NT2/D1 (cell line): ENCODE measurements at places on chromosomes 2 and 18.

DNA sequence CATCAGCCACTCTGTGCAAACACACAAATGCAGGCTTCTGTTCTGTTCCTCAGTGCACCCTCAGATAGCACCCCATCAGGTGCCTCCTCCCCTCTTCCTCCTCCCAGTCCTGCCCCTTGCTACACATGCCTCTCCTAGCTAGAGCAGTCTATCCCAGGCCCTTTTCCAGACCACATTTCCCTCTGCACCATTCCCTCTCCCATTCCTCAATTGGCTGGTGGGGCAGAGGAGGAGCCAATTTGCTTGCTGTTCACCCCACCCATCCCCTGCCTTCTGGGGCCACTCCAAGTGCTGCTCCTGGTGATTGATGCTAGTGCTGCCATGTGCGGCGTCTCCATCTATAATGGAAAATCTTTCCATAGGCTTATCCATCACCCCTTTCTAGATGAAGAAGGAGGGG lies 5.4 kb downstream of the CFAP65 start:
- no peak for DNase-seq

DNA sequence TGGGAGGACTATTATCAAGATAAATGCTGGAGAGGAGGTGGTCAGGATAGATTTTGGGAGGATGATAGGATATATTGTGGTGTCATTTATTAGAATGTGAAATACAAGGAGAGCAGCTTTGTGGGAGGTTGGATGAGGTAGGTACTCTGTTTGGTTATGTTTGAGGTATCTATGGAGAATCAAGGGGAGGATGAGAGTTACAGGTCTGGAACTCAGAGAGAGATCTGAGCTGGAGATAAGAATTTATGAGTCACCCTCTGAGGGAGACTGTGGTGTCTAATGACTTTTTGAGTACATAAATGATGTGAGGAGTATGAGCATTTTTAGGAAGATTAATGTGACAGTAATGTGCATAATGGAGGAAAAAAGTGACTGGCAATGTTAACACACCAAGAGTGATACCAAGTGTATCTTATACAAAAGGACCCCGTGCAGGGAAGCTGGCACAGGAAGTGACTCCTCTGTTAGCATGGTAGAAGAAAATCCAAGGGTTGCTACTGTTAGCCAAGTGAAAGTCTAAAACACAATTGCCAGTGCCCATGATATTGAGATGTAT lies 48.2 kb downstream of the CRIM1 start:
- no peak for DNase-seq

- DNase-seq: no peak
These were observed 16.4 kb downstream of the WDR35 start for GRCh38 chr2:19973466-19973865.

DNA sequence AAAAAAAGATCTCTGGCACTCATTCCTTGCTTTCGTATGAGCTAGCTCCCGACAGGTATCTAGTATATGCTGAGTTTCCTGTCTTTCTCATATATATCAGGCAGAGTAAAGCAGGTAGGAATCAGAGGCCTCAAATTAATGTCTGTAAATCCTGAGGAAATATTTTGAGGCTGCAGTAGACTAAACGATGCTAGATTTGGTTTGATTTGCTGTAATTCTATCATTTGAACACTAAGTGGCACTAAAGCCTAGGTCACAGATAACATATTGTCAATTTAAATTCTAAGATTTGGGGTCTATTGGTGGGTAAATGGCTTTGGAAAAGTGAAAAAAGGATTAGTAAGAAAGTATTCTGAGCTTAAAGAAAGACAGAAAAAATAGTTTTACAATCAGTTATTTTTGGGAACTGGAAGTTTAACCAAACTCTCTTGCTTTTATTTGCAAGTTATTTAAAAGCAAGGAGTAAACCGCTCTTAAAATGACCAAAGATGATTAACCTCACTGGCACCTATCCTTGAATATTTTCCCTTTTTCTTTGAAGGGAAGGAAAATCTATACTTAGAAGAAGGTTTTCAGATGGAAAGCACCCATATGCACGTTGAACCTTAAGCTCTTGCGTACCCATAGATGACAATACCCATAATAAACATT lies 37.6 kb upstream of the SLC4A10 start:
- peak; percentile 8 for DNase-seq

- no peak for DNase-seq
These were observed 1.5 kb downstream of the GRHL1 start for GRCh38 chr2:9952856-9953503.

- DNase-seq: no peak
These were observed 6.8 kb downstream of the COPS9 start for GRCh38 chr2:240129311-240129710.

GRCh38 chr2:90069290-90069894 lies 1377.9 kb downstream of the RPIA start:
- DNase-seq: peak; percentile 51

- DNase-seq: no peak
These were observed 137.9 kb upstream of the PID1 start for GRCh38 chr2:229408962-229409361.

DNA sequence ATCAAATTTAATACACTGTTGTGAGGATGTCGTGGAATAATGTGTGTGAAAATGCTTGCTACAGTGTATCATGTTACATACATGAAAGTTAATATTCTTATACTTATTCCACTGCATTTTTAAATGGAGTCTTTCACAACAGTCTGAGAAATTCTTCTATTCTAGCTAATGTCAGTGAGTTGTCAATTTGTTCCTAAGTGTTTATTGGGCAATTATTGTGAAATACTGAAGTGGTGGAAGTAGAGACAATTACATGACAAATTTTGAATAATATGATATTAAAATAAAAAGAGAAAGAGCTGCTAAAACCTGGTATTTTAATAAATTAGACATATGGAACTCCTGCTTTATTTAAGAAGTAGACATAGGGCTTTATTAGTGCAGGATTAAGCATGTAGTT lies 176.1 kb downstream of the PTPRM start:
- DNase-seq: no peak

GRCh38 chr2:130843321-130843985 lies 6.7 kb downstream of the ARHGEF4 start:
- no peak for DNase-seq

DNA sequence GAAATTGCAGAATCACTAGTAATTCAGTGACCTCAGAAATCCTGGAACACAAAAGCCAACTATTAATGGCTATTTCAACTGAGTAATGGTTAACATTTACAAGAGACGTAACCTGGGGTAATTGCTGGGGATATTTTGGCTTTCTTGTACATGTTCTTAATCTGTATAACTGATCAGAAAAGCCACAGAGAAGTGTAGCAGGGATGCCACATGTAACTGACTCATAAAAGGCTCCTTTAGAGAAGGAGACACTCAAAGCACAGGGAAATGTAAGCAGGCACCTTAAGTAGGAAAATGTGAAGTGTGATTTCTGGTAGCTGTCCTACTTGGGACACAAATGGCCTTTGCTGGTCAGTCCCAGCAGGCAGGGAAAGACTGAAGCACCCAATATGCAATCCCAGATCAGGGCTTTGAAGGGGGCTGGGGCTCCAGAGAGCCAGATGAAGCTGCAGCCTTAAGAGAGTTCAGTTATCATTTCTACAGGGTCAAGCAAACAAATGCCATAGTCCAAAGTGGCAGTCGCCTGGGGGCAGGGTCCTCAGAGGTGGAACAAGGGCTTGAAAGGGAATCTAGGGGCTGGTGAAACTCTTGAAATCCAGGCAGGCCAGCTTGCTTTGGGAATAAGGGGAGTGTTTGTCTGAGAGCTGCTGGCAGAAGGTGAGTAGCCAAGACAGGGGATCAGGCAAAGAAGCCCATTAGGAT lies 7.2 kb upstream of the SPOPL start:
- no peak for DNase-seq

DNA sequence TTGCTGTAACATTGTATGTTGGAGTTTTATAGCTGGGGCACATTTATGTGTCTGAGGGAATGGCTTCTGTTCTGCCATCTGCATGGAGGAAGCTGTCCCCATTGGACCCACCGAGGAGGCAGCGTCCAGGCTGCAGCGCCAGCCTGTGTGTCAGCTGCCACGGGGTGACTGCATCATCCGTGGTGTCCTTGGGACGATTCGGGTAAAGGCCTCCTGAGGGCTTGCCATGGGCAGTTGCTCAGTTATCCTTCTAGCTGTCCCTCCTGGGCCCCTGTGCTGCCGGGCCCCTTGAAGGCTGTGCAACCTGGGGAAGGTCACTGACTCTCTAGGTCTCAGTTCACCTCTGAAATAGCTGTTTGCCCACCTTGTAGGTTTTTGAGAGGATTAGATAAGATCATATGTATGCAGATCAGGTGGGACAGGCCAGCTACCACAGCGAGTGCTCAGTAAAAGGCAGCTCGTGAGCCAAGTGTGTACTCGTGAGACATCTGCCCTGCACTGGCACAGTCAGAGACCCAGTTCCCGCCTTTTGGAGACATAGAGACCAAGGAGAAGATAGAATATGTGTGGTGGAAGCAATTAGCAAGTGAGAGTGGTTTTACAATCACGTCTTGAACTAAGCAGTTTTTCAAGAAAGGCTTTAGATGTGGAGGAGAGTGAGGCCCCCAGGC lies 10.6 kb downstream of the LDLRAD4 start:
- DNase-seq: no peak

DNA sequence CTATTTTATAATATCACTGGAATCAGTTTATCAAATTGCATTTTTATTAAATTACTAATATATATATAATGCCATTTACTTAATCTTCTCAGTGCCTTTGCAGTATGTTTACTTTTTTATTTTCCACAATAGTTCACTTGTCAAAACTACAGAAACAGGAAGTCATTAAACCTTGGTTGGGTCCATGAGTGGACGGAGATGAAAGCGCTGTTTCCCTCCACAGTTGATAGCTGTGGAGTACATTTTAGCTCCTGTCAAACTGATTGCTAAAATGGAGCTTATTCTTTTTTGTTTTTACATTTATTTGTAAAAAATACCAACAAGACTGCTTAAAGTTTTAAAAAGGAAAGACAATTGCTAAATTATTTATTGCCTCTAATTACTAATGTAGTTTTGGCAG lies 19.2 kb downstream of the MFF start:
- DNase-seq: no peak

- DNase-seq: no peak
These were observed 282.3 kb downstream of the SOX11 start for GRCh38 chr2:5974477-5974876.

DNA sequence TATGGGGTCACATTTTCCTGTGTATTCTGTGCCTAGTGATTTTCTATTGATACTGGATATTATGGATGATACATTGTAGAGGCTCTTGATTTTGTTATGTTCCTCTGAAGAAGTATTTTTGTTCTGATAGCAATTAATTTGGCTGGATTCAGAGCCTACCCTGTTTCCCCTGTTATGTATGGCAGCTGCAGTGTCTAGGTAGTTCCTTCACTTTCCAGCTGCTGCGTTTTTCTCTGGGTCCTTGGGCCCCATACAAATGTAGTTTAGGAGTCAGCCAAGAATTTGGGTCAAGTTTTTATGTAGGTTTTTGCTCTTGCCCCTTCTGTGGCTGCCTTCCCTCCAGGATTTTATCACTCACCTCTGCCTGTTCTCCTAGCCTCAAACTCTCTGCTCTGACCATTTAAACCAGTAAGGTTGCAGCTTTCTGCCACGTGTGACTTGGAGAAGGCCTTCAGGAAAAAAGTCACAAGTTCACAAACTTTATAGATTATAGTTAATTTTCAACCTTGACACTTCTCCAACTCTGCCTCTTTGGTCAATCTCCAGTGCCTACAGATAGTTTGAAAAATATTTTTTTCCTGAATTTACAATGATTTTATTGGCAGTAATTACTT lies 47.0 kb downstream of the APLF start:
- no peak for DNase-seq

DNA sequence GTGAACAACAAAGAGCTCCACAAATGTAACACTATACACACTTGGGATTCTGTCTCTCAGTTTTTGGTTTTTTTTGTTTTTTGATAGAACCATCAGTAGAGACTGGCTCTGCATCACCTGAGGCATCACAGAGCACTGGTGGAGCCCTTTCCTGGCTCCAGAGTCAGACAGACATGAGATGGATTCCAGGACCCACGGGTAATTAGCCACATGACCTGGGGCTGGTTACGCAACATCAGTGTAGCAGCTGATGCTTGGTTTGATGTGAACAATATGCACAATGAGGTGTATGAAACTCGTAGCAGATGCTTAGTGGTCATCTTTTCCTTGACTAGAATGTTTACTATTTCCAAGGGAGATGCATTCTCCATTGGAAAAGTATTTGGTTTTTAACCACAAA lies 40.7 kb downstream of the CMPK2 start:
- no peak for DNase-seq

DNA sequence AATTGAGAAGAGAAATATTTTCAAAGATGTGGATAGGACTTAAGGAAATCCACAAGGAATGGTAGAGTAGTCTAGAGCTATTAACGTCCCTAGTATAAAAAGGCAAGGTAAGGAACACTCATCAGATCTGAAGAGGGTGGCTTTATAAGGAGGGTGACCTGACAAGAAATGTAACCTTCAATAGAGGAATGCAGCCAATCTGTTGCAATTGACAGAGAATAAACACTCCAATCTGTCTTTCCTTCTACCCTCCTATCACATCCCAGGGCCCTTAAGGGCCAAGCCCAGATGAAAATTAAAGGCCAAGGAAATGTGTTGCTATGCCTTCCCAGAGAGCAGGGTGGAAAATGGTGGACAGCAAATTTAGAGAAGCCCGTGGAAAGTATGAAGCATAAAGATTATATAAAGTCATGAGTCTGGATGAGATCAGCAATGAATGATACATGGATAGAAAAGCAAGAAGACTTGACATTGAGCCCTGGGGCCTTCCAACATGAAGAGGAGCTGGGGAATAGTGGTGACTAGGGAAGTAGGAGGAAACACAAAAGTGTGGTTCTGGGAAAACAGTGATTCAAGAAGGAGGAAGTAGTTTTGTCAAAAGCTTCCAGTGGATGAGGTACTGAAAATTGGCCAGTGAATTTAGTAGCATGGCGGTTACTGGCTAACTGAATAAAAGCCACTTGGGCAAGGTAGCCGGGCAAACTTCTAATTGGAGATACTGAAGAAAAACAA lies 270.6 kb upstream of the TANK start:
- no peak for DNase-seq

- DNase-seq: no peak
These were observed 2.1 kb downstream of the RIT2 start for GRCh38 chr18:43113220-43113895.

GRCh38 chr2:73827018-73827417 lies 1.7 kb upstream of the STAMBP start:
- DNase-seq: no peak

- DNase-seq: no peak
These were observed 27.4 kb upstream of the EIF2AK3 start for GRCh38 chr2:88654714-88655113.

GRCh38 chr2:171584001-171584400 lies 61.7 kb downstream of the CYBRD1 start:
- DNase-seq: no peak

GRCh38 chr2:202965810-202966460 lies 48.7 kb upstream of the NBEAL1 start:
- DNase-seq: peak; percentile 9
